Activated T-helper 1 cell treated with Interleukin-2 at 50 U/mL for 16 hours (primary cell): ENCODE measurements at places on chromosomes 4 and X.

DNA sequence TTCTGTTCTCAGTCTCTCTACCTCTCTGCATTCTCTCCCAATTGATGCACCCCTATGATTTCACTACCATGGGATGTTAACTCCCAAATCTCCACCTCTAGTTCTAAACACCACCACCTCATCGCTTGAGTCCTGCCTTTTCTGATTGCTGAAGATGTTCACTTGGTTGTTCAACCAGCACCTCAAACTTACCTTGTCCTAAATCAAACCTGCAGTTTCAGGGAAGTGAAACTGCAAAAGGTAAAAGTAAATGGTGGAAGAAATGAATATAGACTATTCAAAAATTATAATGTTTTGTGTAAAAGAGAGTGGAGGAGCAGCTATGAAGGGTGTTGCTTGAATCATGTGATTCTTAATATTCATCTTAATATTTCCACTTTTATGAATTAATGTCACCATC is 91.0 kb downstream of the PDE5A start:
- no peak for DNase-seq

- DNase-seq = no peak
These were observed 4.5 kb downstream of the DDX3X start for GRCh38 chrX:41338436-41338835.

DNA sequence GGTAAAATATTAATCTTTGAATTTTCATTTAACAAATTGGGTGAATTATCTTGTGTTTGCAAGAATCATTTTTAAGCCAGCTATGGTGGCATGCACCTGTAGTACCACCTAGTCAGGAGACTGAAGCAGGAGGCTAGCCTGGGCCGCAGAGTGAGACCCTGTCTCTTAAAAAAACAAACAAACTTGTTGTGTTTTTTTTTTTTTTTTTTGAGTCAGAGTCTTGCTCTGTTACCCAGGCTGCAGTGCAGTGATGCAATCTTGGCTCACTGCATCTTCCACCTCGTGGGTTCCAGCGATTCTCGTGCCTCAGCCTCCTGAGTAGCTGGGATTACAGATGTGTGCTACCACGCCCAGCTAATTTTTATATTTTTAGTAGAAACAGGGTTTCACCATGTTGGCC is 2.2 kb downstream of the TXLNG start:
- DNase-seq = no peak

DNA sequence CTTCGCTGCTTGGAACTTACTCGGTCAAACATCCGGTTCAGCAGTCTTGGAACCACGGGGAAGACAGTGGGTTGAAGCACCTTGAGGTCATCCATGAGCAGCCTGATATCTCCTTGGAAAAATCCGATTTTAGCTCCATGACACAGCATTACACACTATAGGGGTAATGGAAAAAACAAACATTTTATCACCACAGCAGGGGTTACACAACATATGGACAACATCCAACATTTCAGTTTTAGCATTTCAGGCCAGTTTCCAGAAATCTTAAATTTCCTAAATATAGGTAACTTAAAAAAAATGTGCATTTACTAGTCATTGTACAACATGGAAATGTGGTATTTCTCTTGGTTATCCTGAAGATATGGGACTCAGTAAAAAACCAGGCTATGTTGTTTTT is 34.4 kb upstream of the CENPU start:
- DNase-seq = no peak

- no peak for DNase-seq
These were observed 45.7 kb upstream of the ADRA2C start for GRCh38 chr4:3720466-3720865.

- no peak for DNase-seq
These were observed 64.8 kb downstream of the GLRA3 start for GRCh38 chr4:174764105-174764729.

DNA sequence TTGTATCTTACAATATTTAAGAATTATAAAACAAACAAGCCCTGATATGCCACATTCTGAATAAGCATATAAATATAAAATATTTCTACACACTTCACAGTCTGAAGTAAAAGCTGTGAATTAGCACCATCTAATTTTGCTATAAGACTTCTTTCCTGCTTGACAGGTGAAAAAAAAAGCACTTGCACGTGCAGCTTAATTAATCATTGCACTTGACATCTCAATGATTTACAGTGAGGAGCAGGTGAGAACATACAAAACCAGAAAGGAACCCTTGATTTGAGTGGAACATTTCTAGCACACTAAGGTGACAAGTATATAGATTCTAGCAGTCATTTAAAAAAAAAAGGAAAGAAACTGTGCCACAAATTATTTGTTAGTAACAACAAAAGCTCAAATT is 47.9 kb downstream of the CHIC2 start:
- no peak for DNase-seq

GRCh38 chr4:4182835-4183568 is 43.7 kb downstream of the OTOP1 start:
- no peak for DNase-seq

GRCh38 chr4:7767526-7767925 is 172.1 kb downstream of the AFAP1 start:
- DNase-seq = no peak

GRCh38 chrX:110228453-110228852 is 89.4 kb downstream of the AMMECR1 start:
- DNase-seq = no peak

DNA sequence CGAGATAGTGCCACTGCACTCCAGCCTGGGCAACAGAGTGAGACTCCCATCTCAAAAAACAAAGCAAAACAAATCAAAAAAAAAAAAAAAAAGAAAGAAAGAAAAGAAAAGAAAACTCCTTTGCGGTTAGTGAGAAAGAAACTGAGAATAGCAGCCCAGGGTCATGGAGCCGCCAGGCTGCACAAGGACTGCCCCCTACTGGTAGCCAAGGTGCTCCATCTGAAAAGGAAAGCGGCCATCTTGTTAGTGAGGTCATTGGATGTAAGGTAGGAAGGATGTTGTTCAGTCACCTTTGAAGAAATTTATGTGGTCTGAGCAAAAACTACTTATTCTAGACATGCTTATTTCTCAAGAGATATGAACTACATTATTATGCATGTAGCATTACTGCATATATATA is 660.6 kb upstream of the TENM3 start:
- no peak for DNase-seq

DNA sequence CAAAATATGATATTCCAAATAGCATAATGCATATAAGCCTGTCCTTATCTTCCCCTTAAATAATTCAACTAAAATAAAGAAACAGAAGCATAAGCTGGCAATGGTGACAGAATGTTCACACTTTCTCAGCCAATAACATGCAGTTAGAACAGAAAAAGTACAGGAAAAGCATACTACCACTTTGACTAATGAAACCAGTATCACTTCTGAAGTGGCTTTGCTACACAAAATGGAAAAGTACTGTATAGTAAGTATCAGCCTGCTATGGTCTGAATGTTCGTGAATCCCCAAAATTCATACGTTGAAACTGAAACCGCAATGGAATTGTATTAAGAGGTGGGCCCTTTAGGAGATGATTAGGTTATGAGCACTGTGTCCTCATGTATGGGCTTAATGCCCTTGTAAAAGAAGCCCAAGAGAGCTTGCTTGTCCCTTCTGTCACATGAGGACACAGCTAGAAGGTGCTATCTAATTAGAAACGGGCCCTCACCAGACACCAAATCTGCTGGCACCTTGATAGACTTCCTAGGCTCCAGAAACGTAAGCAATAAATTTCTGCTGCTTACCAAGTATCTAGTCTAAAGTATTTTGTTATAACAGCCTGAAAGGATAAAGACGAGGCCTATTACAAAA is 102.6 kb downstream of the PRDM5 start:
- DNase-seq = no peak

DNA sequence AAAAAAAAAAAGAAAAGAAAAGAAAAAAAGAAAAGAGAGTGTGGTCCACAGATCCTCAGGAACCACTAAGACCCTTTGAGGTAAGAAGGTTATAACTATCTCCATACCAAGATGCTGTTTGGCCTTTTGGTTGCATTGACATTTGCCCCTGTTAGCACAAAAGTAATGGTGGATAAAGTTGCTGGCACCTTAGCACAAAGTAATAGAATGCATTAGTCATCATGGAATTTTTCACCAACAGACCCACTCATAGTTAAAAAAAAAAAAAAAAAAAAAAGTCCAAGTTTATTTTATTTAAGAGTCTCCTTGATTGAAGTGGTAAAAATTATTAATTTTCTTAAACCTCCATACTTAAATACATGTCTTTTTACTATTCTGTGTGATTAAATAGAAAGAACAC is 78.4 kb upstream of the RBPJ start:
- DNase-seq = no peak

- no peak for DNase-seq
These were observed 37.4 kb downstream of the MAML3 start for GRCh38 chr4:140116442-140117104.

DNA sequence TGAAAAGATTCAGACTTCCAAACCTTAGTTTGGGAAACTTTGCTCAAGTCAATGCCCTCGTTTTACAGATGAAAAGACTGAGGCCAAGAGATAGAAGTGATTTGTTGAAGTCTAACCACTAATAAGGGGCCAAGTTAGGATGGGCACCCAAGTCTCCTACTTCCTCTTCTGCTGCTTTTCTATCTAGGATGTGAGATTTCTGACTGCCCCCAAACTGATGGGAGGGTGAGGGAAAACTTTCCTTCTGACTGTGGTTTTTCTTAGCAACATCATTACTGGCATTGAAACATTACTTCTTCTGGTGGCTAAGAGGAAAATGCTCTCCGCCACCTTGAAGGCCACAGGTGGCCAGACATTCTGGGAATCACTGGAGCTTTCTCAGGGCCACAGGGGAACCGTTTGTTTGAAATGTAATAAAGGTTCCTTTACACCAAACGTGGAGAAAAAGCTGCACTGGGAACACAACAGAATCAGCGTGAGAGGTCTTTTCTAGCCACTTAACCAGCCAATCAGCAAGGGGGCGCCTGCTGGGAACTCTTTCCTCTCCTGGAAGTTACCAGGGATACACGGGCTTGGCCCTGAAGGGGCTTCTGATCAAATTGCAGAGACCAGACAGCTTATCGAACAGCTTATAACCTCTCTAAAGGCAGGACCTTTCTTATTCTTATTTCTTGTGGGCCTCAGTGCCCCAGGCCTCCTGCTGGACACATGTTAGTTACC is 115.9 kb upstream of the TEX13D start:
- no peak for DNase-seq

DNA sequence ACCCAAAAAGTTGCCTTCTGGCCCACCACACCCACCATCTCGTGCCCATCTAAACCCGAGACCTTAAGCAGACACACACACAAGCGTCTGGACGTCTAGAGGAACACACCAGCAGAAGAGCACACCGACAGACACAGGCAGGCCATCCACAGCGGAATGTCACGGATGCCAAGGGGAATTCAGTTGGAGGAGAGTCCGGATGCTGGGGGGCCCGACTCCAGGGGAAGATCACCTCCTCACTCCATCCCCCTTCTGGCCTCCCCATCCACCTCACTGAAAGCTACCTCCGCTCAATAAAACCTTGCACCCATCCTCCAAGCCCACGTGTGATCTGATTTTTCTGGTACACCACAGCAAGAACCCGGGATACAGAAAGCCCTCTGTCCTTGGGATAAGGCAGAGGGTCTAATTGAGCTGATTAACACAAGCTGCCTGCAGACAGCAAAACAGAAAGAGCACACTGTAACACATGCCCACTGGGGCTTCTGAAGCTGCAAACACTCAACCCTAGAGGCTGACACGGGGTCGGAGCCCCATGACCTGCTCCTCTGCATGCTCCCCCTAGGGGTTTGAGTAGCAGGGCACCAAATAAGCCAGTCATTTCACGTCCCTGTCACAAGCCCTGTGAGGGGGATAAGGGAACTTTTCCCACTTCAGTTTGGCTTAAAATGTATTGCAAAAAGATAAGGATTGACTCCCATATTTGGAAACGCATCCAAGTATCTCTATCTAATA is 339.6 kb upstream of the PCDH10 start:
- DNase-seq = no peak

DNA sequence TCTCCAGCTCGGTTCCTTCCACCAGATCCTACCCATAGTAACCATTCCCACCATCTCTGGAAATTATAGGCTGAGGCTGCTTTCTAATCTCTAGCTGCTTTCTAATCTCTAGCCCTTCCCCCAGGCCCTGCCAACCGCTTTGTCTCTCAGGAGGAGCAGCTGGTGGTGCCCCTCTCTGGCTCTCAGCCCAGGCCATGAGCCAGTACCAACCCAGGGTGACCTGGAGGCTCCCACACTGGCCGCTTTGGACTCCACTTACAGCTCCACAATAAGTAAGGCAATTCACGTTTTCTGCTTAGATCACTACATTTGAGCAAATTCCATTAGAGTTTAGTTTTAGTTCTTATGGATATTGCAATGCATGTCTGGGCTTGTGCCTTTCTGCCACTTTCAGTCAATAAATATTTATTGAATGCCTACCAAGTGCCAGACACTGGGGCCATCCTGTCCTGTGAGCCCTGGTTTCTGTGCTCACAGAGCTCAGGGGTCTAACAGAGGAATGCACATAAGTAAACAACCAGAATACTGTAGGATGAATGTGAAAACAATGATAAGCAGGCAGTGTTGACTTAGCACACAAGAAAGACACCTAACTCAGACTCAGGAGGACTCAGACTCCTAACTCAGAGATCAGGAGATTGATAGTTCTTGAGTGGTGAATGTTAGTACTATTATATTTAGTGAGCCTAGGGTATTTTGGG is 38.9 kb downstream of the SMC1A start:
- DNase-seq = no peak

GRCh38 chrX:66162331-66162822 is 1.7 kb upstream of the HEPH start:
- DNase-seq = no peak

GRCh38 chr4:84916227-84916626 is 50.3 kb downstream of the WDFY3 start:
- DNase-seq = no peak

- DNase-seq = no peak
These were observed 114.6 kb downstream of the ARHGAP10 start for GRCh38 chr4:147846318-147847155.

- no peak for DNase-seq
These were observed 35.2 kb upstream of the COX18 start for GRCh38 chr4:73104695-73105094.

DNA sequence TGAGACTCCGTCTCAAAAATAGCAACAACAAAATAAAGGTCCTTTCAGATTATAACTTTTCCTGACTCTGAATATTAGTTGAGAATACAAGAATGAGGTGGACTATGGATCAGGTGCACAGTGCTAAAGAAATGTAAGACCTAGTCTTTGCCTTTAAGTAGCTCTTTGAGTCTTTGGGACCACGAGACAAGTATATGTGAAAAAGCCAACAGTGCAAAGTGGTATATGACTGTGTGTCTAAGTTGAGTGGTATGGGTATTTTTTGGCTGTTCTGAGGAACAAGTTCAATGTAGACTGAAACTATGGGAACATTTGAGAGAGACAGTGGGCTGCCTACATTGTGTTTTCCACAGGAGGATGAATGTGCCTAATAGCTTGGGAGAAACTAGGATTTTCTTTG is 2.8 kb downstream of the GAB1 start:
- DNase-seq = no peak

GRCh38 chr4:121154103-121154515 is 10.0 kb downstream of the TNIP3 start:
- DNase-seq = no peak

GRCh38 chr4:1154523-1155182 is 17.7 kb downstream of the SPON2 start:
- no peak for DNase-seq

GRCh38 chr4:176052744-176053143 is 12.9 kb upstream of the WDR17 start:
- no peak for DNase-seq

- no peak for DNase-seq
These were observed 4.8 kb upstream of the IQSEC2 start for GRCh38 chrX:53286171-53286570.
